ENCODE measurements at places on chromosomes 12 and 14.

- DNase-seq = no peak
These were observed 84.7 kb upstream of the LGR5 start for GRCh38 chr12:71354871-71355270.

DNA sequence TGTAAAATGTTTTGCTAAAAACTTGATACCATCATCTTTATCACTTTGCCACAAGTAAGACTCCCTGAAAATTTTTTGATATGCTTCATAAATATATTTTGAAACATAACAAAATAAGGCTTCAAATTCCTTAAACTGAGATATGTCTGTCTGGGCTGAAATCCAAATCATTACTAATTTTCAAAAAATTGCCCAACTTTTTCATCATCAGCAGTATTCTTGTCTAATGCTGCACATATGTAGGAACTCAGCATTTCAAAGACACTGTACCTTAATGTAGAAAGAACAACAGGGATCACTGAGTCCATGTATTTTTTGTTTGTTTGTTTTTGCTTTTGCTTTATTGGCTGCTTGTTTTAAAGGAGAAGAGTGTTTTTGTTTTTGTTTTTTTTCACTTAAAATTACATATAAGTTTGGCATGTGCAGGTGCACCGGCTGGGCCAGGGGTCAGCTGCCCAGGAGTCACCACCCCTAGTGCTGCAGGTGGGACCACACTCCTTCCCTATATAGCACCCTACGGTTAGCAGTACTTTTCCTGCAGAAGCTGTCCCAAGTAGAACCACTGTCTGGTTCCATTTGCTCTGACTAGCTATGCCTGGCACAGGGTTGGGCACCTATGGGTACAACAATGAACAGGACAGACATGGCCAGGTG, 231.2 kb downstream of the PIK3C2G start:
- DNase-seq = no peak

- no peak for DNase-seq
These were observed 29.3 kb downstream of the HMGA2 start for GRCh38 chr12:65853489-65854157.

DNA sequence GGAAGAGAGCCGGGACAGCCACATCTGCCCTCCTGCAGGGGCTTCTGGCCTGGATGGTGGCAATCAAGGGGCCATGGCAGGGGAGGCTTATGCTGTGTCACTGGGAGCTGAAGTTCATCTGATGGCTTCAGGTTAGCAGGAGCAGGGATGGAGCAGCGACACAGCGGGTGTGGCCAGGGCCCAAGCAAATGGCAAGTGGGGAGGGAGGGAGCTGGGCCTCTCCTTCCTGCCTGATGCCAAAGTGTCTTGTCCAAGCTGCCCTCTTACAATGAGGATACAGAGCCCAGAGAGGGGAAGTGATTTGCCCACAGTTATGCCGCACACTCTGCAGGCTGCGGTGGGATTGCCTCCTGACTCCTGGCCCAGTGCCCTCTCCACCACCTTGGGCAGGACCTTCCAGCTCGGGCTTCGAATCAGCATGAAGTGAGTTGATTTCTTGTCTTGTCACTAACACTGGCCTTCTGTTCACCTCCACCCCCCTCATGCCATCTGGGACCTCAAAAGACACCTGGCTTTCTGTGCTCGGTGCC, 51.3 kb downstream of the IQSEC3 start:
- no peak for DNase-seq

- peak; percentile 56 for DNase-seq
These were observed 2.7 kb downstream of the PTHLH start for GRCh38 chr12:27969624-27970400.

- DNase-seq = no peak
These were observed 285.3 kb downstream of the DAD1 start for GRCh38 chr14:22303589-22304195.

- DNase-seq = no peak
These were observed 64.8 kb downstream of the WSCD2 start for GRCh38 chr12:108193917-108194316.

- no peak for DNase-seq
These were observed 461.9 kb downstream of the RAD51B start for GRCh38 chr14:68281497-68281896.

- DNase-seq = no peak
These were observed 122.5 kb downstream of the DICER1 start for GRCh38 chr14:95034788-95035187.

- DNase-seq = no peak
These were observed at the start of gene NAV3 for GRCh38 chr12:77830583-77831351. Gene NAV3 (plus strand): TSS chr12:77830894. CDS start chr12:77831462, 568 bp downstream.

DNA sequence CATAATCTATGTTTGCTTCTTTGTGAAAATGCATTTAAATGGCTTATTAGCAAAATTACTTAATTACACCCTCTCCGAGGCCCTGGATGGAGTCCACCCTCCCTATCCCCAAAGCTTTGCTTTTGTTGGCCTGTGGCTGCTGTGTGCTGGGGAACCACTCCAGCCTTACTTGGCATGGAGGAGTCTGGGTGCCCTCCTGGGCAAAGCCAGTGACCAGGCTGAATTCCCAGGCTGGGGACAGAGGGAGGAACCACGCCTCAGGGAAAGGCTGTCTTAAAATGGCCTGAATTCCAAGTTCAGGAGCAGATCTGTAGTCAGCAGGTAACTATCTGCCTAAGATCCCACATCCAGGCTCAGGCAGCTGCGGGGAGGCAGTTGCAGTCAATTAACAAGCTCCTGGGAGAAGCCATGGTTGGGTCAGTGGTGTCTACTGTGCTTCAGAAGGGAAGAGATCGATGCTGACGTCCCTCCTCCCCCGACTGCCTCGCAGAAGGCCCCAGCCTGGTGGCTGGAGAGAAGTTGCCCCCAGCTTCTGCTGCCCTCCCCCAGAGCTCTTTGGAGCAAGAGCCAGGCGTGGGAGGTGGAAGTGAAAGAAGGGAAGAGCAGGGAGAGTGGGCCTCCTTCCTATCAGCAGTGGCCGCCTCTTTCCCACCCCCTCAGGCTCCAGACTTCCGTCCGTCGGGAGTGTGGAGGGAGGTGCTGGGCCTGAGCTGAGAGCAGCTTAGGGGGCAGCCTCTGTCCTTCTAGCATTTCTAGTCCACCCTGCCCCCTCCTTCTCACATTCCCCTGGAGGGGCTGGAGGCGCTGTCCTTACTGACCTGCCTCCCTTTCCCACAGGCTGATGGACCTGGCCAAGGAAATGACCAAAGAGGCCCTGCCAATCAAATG, 11.3 kb downstream of the VASH1 start:
- no peak for DNase-seq

GRCh38 chr12:50353869-50354593, 42.4 kb downstream of the FAM186A start:
- no peak for DNase-seq

GRCh38 chr14:70171726-70172125, 17.0 kb downstream of the SLC8A3 start:
- no peak for DNase-seq

- DNase-seq = no peak
These were observed 41.6 kb downstream of the NFKBIA start for GRCh38 chr14:35362911-35363374.

GRCh38 chr12:93090731-93091172, 161.7 kb upstream of the EEA1 start:
- DNase-seq = no peak

DNA sequence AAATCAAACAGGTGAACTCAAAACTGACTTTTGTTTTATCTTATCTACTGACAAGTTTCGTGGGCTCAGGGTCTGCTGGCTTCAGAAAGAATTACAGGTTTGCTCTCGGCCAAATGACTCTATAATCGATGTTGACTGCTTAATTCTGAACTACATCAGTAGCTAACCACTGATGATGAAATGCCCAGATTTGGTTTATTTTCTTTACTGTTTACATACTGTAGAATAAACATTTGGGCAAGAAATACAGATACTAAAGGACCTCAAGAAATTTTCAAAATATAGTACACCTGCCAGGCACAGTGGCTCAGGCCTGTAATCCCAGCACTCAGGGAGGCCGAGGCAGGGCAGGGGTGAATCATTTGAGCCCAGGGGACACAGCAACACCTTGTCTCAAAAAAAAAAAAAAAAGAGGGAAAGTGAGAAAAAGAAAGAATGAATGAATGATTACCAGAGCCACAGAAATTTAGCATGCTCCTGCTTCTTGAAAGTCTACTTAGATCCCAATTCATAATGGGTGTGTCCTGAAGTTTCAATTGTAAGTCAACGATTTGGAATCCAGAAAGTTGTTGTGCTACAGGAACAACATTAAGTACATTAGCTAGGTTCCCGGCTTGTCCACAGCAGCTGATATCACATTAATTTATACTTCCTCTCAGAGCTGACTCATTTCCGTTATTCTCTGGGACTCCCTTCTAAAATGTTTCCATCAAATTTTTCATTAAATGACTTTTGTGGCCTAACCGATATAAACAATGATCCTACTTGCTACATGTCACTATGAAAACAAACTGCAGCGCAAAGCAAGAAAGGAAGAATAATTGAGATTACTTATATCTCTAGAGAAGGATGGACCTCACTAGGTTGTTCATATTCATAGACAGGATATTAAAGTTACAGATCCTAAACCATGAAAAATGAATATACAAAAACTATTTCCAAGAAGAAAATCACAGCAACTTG, 134.3 kb downstream of the MED13L start:
- no peak for DNase-seq

GRCh38 chr12:45343269-45344051, 127.6 kb downstream of the ANO6 start:
- no peak for DNase-seq

- no peak for DNase-seq
These were observed 90.2 kb downstream of the KDM2B start for GRCh38 chr12:121490401-121491281.

DNA sequence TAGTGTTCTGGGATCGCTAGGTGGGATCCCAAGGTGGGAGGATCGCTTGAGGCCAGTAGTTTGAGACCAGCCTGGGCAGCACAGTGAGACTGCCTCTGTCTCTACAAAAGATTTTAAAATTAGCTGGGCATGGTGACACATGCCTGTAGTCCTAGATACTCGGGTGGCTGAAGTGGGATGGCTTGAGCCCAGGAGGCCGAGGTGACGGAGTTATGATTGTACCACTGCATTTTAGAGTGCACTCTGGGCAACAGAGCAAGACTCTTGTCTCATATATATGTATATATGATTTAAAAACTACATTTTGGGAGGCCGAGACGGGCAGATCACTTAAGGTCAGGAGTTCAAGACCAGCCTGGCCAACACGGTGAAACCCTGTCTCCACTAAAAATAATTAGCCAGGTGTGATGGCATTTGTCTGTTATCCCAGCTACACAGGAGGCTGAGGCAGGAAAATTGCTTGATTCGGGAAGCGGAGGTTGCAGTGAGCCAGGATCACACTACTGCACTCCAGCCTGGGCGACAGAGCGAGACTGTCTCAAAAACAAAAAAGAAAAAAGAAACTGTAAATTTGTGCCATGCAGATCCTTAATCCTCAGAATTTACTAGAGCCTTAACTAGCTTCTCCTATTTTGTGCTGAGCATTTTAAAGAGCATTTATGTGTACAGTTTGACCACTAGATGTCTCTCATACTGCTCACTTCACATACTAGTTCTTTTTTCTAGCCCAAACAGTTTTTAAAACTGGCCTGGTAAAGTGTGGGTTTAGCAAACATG, 114.8 kb downstream of the MON2 start:
- no peak for DNase-seq

GRCh38 chr12:64522316-64522715, 70.4 kb downstream of the TBK1 start:
- no peak for DNase-seq

DNA sequence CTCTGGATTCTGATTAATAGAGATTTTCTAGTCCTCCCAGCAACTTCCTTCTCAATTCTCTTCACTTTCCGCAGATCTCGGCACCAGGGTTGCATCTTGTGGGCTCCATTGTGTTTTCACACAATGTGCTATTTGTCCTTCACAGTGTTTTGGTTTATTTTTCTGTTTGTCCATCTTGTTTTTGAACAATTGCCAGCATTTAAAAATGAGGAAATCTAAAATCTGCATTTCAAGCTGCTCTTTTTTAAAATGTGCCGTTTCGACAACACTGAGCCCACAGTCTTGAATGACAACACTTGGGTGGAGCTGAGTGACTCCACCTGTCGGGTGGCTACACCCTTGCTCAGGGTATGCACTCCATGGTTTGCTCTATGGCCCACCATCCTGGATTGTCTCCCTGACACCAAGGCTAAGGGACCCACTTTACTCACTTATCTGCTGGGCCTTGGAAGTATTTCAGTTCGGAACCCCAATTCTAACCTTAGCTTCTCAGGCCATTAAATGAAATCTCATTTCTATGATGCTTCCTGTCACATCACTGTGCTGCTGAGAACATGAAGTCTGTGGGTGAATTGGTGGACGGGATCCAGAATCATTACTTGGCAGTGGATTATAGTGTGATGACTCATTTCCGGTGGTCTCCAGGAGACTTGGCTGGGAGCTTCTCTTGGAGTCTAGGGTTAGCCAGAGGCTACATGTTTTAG, 3.4 kb upstream of the MYRFL start:
- no peak for DNase-seq

GRCh38 chr14:105334383-105335230, 20.1 kb downstream of the PACS2 start:
- no peak for DNase-seq

- no peak for DNase-seq
These were observed 134.4 kb upstream of the OR4E1 start for GRCh38 chr14:21807975-21808374.

GRCh38 chr12:22538311-22538710, 6.0 kb downstream of the C2CD5 start:
- DNase-seq = no peak

- DNase-seq = no peak
These were observed 302.3 kb upstream of the TMEM132C start for GRCh38 chr12:127964717-127965116.

GRCh38 chr12:121916719-121917118, 1.7 kb upstream of the CFAP251 start:
- no peak for DNase-seq

DNA sequence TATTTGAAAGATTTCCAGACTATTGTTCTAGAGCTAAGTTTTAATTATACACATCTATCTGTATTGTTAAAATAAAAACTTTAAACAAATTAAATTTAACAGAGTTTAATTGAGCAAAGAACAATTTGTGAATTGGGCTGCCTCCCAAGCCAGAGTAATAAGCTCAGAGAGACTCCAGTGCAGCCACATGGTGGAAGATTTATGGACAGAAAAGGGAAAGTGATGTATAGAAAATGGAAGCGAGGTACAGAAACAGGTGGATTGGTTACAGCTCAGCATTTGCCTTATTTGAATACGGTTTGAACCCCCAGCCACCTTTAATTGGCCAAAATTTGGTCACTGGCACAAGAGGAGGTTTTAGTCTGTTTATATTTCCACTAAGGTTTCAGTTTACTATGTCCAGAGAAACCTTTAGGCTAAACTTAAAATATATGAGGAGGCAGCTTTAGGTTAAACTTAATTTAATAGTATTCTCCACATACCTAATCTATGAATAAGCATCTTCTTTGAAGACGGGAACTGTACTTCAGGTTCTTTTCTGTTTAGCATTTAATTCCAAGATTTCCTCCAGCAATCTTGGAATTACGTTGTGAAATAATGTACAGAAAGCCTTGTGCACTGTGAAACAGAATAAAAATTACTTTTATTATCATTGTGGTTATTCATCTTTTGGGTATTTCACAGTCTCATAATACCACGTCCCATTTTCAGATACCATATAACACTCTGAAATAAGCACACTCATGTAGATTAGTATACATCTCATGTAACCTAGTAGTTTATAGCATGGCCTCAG, 19.4 kb downstream of the SRGAP1 start:
- no peak for DNase-seq

- no peak for DNase-seq
These were observed 69.5 kb downstream of the GPR135 start for GRCh38 chr14:59395672-59396071.

GRCh38 chr12:114320968-114321367, 85.0 kb downstream of the TBX5 start:
- DNase-seq = no peak
